ENCODE measurements at places on chromosomes 5 and 9.

DNA sequence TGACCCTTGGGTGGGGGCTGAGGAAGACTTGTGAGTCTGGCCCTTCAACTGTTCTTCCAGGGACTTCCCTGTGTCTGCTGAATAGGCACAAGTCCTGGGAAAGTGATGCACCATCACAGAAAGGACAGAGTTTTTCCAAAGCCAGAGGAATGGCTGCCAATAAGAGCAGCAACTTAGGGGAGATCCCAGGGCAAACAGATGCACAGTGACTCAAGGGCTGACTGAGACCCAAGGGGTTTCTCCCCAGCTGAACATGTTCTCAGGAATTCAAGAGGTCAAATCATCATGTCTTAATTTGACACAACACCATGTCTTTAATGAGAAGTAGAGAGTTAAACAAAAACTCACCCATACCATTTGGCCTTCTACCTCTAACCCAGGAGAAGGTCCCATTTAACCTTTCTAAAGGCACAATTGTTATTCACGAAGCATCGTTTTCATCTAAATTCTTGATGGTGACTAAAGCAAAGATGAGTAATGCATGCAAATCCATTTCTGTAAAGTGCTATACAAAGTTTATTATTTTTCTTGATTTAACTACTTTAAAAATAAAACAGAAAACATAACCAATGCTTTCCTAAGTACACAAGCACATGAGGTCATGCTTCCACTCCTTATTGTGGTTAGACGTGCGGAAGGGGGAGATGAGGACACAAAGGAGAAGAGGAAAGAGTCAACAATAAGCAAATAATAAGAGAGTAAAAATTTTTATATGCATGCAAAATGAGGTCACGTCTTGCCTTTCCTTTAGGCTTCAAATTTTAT is 324.1 kb downstream of the PLK2 start:
- DNase-seq, result no peak

DNA sequence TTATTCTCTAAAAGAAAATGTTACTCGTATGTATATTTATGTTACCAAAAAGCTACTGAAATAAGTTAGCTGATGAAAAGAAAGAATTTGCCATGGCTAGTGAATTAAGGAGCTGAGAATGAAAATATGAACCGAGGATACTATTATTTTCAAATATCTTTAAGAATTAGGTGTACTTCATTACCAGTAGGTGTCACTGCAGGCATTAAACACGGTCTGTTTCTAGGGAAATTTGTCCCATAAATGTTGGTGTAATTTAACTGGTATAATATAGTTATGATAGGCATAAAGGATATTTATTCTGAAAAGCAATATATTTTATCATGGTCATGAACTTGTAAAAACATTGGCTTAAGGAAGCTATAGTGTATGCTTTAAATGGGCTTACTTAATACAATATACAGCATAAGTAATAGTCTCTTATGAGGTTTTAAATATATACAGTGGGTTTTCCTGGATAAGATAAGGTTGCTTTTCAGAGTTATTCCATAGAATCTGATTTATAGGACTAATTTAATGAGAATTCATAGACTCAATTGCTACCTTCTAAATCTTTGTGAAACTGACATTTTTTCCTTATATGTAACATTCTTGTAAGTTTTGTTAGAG is 72.4 kb upstream of the MPDZ start:
- DNase-seq, result no peak

DNA sequence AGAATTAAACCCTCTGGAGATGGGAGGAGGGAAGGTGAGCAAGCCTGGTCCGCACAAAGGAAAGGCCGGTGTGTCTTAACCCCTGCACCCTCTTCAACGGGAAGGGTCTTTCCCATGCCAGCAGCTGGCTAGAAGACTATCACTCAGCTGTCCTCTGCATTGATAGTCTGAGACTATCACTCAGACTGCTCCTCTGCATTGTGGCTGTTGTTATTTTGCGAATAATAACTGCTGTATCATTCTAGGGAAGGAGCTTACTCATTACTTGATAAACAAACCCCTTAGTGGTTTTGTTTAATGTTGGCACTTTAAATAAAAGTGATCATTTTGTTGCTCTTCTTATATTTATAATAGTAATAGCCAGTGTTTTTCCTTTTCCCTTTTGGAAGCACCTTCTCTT is 8.1 kb downstream of the TRIP13 start:
- DNase-seq, result no peak

- DNase-seq, result no peak
Measured at GRCh38 chr5:172052450-172053236, 46.2 kb upstream of the FBXW11 start.

DNA sequence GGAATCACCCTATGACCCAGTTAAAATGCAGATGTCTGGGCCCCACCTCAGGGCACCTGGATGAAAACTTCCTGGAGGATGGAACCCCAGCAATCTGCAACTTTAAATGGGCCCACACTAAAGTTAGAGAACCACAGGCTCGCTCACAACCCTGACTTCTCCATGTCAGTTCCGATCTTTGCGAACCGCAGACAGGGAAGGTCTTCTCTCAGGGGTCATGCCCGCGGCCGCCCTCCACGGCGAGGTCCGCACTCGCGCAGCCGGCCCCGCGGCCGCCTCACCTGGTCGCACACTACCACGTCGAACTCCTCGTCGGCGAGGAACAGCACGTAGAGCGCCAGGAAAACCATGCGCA is 499 bp downstream of the ALG2 start:
- no peak for DNase-seq

GRCh38 chr5:38208782-38209378 is 49.5 kb upstream of the EGFLAM start:
- no peak for DNase-seq

DNA sequence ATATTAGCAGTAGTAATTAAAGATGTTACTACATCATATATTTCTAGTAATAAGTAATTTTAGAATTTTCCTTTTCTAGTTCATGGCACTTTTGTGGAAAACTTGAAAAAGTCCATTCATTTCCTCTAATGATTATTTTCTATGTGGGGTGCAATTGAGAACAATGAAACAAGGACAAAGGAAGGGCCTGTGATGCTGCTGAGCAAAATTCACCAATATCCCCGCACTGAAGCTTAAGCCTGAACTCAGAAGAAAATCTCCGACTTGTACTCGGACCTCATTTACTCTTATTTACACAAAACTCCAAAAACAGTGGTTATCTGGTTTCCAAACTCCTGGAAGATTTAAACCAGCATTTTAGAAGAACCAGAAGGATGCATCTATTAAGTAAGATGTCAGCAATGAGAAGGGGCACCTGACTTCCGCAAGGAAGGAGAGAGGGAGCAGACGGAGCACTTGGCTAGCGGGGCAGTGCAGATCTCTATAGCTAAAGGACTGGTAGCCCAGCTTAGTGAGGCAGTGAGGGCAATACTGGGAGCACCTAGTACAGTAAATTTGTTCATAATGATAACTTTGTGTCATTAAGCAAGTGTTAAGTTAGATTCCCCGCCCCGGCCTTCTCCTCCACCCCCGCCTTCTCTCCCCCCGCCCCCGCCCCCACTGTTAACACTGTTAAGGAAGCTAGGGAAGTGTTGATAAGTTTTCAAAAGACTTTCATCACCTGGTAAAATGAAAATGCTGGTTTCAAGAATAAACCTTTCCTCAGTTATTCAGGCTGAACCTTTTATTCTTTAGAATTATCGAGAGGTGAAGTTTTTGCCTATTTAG is 123.3 kb downstream of the ZSWIM6 start:
- no peak for DNase-seq

GRCh38 chr5:118479285-118479684 is 509.1 kb downstream of the DTWD2 start:
- DNase-seq, result no peak

- no peak for DNase-seq
Measured at GRCh38 chr5:110752953-110753352, 14.1 kb downstream of the SLC25A46 start.

DNA sequence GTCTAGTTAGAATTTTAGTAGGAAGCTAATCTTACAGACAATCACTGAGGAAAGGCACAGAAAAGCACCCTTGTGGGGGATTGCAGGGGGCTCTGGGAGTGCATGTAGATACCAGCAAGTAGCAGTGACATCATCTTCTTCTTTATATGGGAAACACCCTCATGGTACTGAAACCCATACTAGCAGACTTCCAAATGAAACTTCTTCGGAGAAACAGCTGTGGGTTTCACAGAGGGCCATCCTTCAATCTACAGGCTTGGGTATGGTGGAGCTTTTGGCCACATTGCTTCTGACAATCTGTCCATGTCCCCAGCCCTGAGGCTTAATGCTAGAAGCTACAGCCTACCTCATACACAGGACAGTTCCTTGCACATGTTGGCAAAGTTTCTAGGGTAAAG is 165.2 kb upstream of the NFIB start:
- DNase-seq, result no peak

GRCh38 chr5:93225748-93226147 is 355.3 kb downstream of the NR2F1-AS1 start:
- no peak for DNase-seq

DNA sequence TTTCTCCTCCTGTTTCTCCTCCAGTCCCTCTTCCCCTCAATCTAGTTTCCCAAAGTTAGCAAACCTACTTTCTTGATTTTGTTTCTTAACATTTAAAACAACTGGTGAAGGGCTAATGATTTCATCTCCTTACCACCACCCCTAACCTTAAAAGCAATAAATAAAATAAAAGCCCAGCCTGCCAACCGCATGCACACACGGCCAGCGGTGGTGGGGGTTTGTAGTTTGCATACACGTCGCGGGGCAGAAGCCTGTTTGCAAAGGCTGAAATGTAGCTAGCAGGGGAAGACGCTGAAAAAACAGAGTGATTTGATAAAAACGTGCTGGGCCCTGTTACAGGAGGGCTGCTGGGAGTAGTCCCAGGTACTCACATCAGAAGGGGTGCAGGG is 1.9 kb upstream of the DMRT2 start:
- DNase-seq, result no peak

- DNase-seq, result no peak
Measured at GRCh38 chr5:76125888-76126287, 42.7 kb downstream of the SV2C start.

- no peak for DNase-seq
Measured at GRCh38 chr9:1469996-1470395, 419.8 kb downstream of the DMRT2 start.

- no peak for DNase-seq
Measured at GRCh38 chr5:24750355-24750754, 105.6 kb upstream of the CDH10 start.

GRCh38 chr9:98330831-98331230 is 75.4 kb upstream of the TBC1D2 start:
- no peak for DNase-seq

GRCh38 chr5:100708645-100709171 is 173.5 kb downstream of the FAM174A start:
- DNase-seq, result no peak
